ENCODE measurements at places on chromosomes 6 and 20. TPM values are rescaled to one million over a fixed set of nuclear protein-coding genes. Genes with fewer than 3 reads are reported as not detected.

Gene FAM210B
- 13.6 TPM for total RNA-seq

Gene DOK5
- total RNA-seq = not detected

Gene COX4I2
- not detected for total RNA-seq

Gene GFRA4
- total RNA-seq = not detected

Gene TMEM170B
- 3.2 TPM for total RNA-seq

Gene PROKR2
- not detected for total RNA-seq

DNA sequence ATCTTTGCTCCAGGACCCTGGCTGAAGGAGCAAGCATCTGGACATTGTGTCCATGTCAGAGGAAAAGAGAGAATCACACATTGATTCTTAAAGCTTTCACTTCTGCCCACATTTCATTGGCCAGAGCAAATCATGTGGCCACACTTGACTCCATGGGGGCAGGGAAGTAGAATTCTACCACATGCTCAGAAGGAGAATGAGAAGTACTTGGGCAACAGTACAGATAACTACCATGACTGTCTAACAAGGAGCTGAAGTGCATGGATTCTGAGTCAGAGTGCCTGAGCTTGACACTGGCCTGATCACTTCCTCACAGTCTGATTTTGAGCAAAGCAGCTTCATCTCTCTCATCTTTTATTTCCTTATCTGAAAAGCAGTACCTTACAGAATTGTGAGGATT lies 38.6 kb downstream of the GHRH start:
- DNase-seq = peak; percentile 30
- H3K4me1 ChIP-seq = peaks cover 5% of the 10 kb centered on the region
- peaks cover 6% of the 10 kb centered on the region for H3K36me3 ChIP-seq
- H3K4me3 ChIP-seq = no peak overlapping the region
- no peaks in the 10 kb centered on the region for H3K27me3 ChIP-seq
- no peak overlapping the region for H3K27ac ChIP-seq

- H3K4me1 ChIP-seq = peaks cover 34% of the 10 kb centered on the region
- no peaks in the 10 kb centered on the region for H3K36me3 ChIP-seq
- no peak overlapping the region for H3K27ac ChIP-seq
These were observed 82.9 kb upstream of the MPC1 start for GRCh38 chr6:166465671-166466087.

DNA sequence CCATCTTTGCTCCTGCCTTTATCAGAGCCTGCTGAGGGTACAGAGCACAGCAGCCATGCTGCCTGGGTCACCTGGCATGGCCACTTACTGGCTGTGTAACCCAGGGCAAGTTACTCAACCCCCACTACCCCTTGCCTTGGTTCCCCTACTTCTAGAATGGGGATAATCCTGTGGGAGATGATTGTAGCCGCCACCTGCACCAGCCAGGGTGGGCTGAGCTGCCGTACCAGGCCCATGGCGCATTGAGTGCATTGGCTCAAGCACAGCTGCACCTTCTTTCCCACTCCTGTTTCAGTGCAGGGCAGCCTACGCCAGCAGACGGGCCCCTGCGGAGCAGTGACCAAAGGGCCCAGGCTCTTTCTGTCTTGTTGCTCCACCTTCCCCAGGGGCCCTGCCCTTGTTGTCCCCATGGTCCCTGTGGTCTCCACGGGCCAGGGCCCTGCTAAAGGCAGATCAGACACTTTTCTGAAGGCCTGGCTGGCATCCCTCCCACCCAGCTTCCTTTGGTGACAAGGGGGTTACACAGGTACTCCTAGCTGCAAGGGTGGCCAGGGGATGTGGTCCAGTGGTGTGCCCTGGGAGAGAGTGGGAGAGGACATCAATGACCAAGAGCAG lies 159.4 kb upstream of the MLN start:
- H3K36me3 ChIP-seq = no peaks in the 10 kb centered on the region
- H3K4me1 ChIP-seq = no peaks in the 10 kb centered on the region
- peaks cover 11% of the 10 kb centered on the region for H3K27me3 ChIP-seq
- no peak for DNase-seq
- no peak overlapping the region for H3K27ac ChIP-seq

GRCh38 chr6:106799031-106799894 lies 169.9 kb downstream of the QRSL1 start:
- peaks cover 12% of the 10 kb centered on the region for H3K4me1 ChIP-seq
- no peak overlapping the region for H3K4me3 ChIP-seq
- DNase-seq = peak; percentile 11
- H3K36me3 ChIP-seq = no peaks in the 10 kb centered on the region

DNA sequence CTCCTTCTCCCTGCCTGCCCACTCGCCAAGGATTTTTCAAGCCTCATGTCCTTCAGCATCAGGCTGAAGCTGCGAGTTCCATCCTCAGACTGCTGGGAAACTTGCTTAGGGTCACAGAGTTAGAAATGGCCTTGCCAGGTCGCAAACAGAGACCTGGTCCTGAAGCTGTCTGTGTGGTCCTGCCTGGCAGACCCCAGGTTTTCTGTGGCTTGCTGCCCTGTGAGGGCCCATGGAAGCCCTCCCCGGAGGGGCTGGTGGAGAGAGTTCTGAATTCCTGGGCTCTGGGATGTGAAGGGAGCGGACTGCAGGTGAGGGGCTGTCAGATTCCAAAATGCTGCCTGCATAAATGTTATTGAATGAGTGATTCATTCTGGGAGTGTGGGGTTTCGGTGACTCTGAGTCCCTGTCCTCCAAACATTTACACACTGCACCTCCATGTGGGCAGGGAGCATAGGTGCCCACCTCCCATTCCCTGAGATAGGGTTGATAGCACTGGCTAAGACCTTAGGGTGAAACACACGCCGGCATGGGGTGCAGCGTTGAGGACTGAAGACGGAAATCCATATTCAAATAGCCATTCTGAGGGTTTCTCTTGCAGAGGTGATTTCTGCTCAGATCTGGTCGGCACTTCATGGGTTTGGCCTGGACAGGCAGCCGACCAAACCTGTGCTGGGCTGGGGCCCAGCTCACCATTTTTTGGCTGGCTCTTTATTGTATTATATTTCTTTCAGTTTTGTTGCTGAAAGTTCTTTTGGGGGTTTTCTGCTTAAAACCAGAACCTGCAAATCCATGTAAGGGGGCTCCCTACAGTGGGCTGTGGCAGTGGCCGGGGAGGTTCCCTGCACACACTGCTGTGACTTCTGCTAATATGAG lies 21.8 kb upstream of the IRF4 start:
- H3K27me3 ChIP-seq = no peaks in the 10 kb centered on the region
- no peak overlapping the region for H3K27ac ChIP-seq
- peaks cover 25% of the 10 kb centered on the region for H3K4me1 ChIP-seq
- DNase-seq = no peak
- H3K36me3 ChIP-seq = no peaks in the 10 kb centered on the region

DNA sequence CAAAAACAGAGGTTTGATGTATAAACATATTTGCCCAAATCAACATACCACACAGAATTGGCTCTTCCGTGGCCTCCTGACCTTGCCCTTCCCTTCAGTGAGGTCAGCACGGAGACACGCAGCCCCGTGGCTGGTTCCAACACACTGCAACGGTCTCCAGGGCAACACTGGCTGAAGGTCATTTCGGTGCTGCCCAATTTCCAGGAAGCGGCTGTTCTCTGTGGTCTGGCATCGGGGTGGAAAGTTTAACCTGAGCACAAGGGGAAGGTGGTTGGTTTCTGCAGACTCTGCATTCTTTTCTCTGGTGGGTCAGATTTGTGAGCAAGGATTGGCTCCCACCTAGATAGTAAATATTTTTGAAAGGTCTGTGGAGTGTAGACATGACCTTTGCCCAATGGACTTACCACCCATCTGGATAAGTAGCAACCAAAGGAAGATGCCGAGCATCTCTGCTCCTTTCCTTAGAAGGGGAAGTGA lies 177.6 kb upstream of the PHACTR1 start:
- no peaks in the 10 kb centered on the region for H3K36me3 ChIP-seq
- H3K27me3 ChIP-seq = peaks cover 6% of the 10 kb centered on the region
- DNase-seq = no peak

DNA sequence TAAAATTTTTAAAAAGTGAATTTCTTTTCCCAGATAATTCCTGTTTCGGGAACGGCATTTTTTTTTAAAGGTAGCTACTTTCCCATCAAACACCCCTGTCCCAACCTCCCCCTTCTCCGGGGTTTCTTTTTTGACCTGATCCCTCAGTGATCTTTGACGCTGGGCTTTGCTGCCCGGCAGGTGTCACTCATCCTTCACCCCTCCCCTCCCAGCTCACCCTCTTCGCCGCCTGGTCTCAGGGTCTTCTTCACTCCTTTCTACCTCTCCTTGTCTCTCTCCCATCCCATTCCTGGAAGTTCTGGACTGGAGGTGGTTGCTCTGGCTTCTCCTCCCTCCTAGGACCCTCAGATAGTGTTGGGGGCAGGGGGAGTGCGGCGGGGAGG lies 329 bp upstream of the GPR6 start:
- no peaks in the 10 kb centered on the region for H3K36me3 ChIP-seq
- DNase-seq = no peak
- no peak overlapping the region for H3K4me3 ChIP-seq
- peaks cover 9% of the 10 kb centered on the region for H3K4me1 ChIP-seq

- peaks cover 12% of the 10 kb centered on the region for H3K4me1 ChIP-seq
- no peak overlapping the region for H3K27ac ChIP-seq
- no peak overlapping the region for H3K4me3 ChIP-seq
- DNase-seq = no peak
- no peaks in the 10 kb centered on the region for H3K27me3 ChIP-seq
These were observed 337.6 kb downstream of the BTBD9 start for GRCh38 chr6:38302081-38302480.

DNA sequence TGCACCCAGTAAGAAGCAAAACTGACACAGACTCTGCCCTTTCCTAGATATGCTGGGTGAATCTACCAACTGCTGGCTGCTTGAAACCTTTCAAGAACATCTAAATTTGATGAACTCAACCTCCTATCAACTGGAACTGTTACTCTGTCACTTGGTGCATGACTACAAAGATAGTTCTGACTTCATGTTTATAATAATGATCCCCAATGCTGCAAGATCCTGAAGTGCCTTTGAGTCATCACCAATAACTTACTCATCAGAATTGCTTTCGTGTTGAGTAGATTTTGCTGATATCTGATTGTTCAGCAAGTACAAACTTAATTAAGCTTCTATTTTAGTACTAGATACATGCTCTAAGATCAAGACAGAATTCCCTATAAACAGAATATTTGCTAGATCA lies 100.2 kb upstream of the ARMC2 start:
- H3K27ac ChIP-seq = no peak overlapping the region
- no peak overlapping the region for H3K4me3 ChIP-seq
- H3K36me3 ChIP-seq = no peaks in the 10 kb centered on the region
- H3K27me3 ChIP-seq = no peaks in the 10 kb centered on the region

DNA sequence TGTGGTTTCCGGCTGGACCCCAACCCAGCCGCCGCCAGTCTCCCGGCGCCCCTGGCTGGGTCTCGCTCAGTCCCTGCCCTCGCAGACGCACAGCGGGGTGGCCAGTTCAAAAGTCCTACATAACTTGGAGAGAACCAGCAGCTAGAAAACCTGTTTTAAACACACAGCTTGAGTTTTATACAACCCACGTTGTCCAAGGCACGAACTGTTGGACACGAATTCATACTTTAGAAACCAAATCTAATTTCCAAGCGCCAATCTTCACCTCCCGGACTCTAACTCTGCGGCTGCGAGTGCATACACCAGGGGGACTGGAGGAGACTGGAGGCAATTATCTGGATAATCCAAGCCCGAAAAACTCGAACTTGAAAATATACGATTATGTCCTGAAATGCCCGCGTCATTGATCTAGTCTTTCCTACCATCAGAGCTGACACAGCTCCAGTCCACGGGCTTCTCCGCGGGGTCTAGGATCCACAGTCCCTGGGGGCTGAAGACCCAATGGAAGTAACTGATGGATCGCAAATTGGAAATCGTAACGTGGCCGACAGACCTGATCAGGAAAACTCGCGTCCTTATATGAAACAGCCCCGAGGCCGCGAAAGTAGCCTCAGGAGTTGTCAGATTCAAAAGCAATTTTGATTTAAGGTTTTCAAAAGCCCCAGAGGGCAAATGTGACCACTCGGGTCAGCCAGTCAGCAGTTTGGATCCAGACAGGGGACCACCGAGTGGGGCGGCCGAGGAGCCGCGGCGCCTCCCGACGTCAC lies 843 bp upstream of the HEY2 start:
- H3K27me3 ChIP-seq = peaks cover 45% of the 10 kb centered on the region
- no peaks in the 10 kb centered on the region for H3K36me3 ChIP-seq
- peak overlapping the region; percentile 75 for H3K4me3 ChIP-seq
- DNase-seq = peak; percentile 67

DNA sequence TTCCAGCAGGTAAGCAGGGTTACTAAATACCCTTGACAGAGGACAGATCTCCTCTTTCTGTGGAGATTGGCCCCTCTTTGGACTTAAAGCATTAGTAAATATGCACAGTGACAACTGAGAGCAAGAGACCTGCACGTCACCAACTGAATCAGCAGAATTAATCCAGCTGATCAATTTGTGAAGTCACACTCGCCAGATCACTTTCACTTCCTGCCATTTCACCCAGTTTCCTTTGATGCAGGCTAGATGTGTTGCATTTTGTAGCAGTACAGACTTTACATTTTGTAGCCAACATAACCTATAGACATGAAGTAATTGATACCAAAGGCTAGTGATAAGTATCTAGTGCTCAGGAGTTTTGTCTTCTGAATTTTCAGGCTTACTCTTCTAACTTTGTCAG lies 11.9 kb downstream of the SYNE1 start:
- no peaks in the 10 kb centered on the region for H3K27me3 ChIP-seq
- H3K4me1 ChIP-seq = no peaks in the 10 kb centered on the region
- no peak overlapping the region for H3K27ac ChIP-seq
- DNase-seq = no peak
- no peaks in the 10 kb centered on the region for H3K36me3 ChIP-seq
- H3K4me3 ChIP-seq = no peak overlapping the region

- peaks cover 3% of the 10 kb centered on the region for H3K4me1 ChIP-seq
- H3K4me3 ChIP-seq = no peak overlapping the region
- no peaks in the 10 kb centered on the region for H3K27me3 ChIP-seq
- H3K27ac ChIP-seq = no peak overlapping the region
- peak; percentile 63 for DNase-seq
- no peaks in the 10 kb centered on the region for H3K36me3 ChIP-seq
These were observed 298.6 kb downstream of the SYNE1 start for GRCh38 chr6:152338335-152339125.

- H3K36me3 ChIP-seq = no peaks in the 10 kb centered on the region
- H3K27ac ChIP-seq = no peak overlapping the region
- H3K4me1 ChIP-seq = no peaks in the 10 kb centered on the region
- H3K4me3 ChIP-seq = no peak overlapping the region
These were observed 282.7 kb downstream of the TBC1D7 start for GRCh38 chr6:13045676-13046075.

DNA sequence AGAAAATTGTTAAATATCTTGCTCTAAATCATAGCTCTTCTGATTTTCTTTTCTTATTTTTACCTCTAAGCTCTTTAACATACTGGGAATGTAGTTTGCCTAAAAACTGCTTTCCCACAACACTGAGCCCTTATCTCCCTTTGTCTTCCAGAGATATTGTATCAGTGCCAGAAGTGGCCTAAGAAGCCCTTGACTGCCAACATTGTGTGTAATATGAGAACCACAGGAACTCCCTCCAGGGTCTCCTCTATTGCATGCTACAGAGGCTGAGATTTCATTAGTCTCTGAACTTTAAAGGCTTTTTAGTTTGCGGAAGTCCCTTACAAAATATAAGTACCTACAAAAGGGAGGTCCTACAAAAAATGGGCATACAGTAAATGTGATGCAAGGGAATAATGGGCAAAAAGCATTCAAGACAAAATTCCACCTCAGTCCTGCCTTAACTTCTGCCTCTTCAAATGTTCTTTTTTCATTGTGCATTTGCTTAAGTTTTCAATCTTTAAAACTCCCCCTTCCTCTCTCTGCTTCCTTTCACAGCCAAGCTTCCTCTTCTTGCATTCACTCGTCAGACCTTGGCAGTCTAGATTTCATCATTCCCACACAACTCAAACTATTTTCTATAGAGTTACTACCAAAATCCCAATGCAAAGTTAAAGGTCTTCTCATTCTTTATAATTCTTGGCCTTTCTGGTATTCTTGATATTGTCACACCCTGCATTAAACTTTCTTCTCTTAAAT lies 76.5 kb downstream of the ADGRG6 start:
- no peak overlapping the region for H3K4me3 ChIP-seq
- no peaks in the 10 kb centered on the region for H3K36me3 ChIP-seq
- no peaks in the 10 kb centered on the region for H3K4me1 ChIP-seq
- no peak overlapping the region for H3K27ac ChIP-seq

Measured in B cell (primary cell).